Stimulated activated CD4-positive, alpha-beta T cell treated with anti-CD3 and anti-CD28 coated beads, Interleukin-15, amount 100 ng/mL, for 1 hour (primary cell): ENCODE measurements at places on chromosomes 16 and 17.

- no peak for DNase-seq
These were observed 75.8 kb upstream of the TRAP1 start for GRCh38 chr16:3793161-3793576.

GRCh38 chr17:46950997-46951621 is 27.9 kb downstream of the RPRML start:
- no peak for DNase-seq

GRCh38 chr16:78096386-78096785 is 3.1 kb upstream of the WWOX start:
- no peak for DNase-seq

- DNase-seq = no peak
These were observed 166.2 kb downstream of the SEC14L1 start for GRCh38 chr17:77306790-77307478.

- no peak for DNase-seq
These were observed 112.9 kb downstream of the GRIN2A start for GRCh38 chr16:10069374-10069773.

DNA sequence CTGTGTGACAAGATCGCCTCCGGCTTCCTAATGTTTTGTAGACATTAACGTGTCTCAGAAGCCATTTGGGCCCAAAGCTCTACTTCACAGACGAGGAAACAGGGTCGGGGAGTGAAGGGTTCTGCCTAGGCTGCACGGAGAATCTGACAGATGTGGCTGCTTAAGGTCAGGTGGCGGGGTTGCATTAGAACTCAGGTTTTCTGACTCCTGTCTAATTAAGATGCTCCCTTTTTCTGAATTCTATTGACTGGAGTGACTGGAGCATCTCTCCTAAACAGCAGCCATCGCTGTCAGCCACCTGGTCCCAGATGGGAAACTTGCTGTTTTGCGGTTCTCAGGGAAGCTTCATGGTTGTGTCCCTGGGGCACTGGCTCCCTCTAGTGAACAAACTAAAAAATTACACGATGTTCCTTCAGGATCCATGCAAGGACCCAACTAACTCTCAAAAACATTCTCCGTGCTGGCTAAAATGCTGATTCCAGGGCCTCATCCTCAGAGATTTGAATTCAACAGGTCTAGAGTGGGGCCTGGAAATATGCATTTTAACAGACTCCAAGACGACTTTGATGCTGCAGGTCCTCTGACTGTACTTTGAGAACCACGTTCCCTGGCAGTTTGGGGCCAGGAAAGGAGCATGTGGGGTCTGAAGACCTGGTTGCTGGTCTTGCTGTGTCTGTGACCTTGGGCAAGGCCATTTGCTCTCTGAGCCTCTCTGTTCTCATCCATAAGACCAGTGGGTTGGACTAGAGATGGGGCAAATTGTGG is 117.4 kb downstream of the IRF8 start:
- DNase-seq = no peak

DNA sequence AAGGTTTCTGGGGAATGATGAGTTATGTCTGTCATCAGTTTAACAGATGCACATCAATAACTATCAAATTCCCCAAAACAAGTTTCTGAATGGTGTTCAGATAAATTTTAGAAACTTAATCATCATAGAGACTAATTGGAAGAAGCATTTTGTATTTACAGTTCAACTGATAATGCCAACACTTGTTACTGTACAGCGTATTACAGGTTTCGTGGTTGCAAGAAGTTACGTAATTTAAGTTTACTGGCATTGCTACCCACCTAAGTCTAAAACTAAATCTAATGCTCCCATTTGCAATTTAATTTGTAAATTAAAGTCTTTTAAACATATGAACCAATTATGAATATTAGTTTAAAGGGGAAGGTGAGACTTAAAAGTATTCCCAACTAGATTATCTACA is 3.0 kb downstream of the SRSF1 start:
- DNase-seq = no peak

GRCh38 chr16:47213761-47214440 is 70.2 kb upstream of the NETO2 start:
- no peak for DNase-seq

DNA sequence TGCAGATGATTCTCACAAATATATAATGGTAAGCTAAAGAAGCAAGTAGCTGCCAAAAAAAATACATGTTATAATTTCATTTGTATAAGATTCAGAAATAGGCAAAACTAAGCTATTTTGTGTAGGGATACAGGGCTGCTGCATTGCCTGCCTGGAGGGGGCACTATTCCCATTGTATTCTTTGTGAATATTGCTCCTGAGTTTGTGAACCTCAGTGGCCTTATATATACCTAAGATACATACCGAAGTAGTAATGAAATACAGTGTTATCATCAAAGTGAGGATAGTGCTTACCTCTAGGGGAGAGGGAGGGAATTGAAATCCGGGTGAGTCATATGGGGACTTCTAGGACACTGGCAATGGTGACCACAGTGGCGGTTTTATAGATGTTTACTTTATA is 53.5 kb downstream of the C17orf58 start:
- no peak for DNase-seq

GRCh38 chr17:13204607-13205237 is 186.9 kb upstream of the ELAC2 start:
- no peak for DNase-seq

DNA sequence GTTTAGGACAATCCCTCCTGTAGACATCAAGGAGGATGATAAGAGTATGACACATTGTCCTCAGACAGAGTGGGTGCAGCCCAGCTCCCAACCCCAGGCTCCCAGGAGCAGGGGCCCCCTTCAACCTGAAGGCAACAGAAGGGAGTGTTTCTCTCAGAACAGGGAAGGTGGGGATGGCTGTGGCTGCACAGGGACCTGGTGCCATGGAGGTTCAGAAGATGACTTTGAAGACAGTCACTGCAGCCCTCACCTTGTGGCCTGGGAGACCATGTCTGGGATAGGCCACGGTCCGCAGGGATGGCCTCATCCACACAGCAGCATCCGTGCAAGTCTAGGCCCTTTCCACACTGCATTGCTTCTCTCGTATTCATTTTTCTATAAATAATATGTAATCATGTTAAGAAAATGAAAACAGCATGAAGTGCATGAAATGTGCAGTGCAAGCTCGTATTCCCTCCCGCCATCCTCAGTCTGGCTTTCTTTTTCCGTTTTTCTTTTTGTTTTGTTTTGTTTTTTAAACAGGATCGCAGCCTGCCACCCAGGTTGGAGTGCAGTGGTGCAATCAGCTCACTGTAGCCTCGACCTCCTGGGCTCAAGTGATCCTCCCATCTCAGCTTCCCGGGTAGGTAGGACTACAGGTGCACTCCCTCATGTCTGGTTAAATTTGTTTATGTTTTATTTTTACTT is 71.1 kb downstream of the METRNL start:
- no peak for DNase-seq

GRCh38 chr16:49598383-49599170 is 225.0 kb downstream of the C16orf78 start:
- no peak for DNase-seq

- no peak for DNase-seq
These were observed 166.7 kb downstream of the PRKCA start for GRCh38 chr17:66469088-66469442.

- no peak for DNase-seq
These were observed 164.2 kb downstream of the CNTNAP4 start for GRCh38 chr16:76441391-76441790.

DNA sequence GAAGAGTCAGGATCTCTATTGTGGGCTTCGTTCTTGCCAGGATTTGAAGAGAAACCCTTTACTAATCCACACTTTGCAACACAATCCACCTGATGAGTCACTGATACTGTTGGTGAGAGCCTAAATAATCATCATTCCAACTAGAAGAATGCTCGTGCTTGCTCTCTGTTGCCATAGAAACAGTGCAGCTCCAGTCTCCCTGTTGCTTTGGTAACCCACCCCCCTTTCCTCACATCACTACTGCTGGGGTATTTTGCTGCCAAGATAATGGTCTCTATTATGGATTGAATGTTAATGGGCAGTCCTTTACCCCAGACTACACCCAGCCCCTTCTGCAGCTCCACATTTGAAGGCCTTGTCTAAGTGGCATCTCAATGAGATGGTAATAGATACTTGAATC is 190.4 kb downstream of the ABCC12 start:
- DNase-seq = no peak

DNA sequence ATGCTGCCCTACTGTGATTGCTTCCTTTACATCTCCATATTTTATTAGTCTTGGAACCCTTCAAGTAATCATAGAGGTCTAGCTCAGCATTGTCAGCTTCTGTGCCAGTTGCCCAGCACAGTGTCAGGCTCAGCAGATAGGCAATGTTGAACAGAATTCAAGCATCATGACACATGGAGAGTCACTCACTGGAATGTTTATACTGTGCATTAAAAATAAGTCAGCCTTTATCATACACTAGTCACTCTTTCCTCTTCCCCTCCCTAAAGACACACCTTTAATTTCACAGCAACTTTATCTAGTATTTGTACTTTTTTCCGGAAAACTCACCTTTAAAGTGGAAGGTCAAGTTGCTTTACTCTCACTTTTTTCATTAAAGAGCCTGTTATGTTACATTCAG is 253.8 kb upstream of the CDH11 start:
- DNase-seq = no peak

GRCh38 chr17:418421-418751 is 65.8 kb upstream of the RPH3AL start:
- no peak for DNase-seq

- no peak for DNase-seq
These were observed 6.1 kb upstream of the PRSS8 start for GRCh38 chr16:31141489-31142108.

DNA sequence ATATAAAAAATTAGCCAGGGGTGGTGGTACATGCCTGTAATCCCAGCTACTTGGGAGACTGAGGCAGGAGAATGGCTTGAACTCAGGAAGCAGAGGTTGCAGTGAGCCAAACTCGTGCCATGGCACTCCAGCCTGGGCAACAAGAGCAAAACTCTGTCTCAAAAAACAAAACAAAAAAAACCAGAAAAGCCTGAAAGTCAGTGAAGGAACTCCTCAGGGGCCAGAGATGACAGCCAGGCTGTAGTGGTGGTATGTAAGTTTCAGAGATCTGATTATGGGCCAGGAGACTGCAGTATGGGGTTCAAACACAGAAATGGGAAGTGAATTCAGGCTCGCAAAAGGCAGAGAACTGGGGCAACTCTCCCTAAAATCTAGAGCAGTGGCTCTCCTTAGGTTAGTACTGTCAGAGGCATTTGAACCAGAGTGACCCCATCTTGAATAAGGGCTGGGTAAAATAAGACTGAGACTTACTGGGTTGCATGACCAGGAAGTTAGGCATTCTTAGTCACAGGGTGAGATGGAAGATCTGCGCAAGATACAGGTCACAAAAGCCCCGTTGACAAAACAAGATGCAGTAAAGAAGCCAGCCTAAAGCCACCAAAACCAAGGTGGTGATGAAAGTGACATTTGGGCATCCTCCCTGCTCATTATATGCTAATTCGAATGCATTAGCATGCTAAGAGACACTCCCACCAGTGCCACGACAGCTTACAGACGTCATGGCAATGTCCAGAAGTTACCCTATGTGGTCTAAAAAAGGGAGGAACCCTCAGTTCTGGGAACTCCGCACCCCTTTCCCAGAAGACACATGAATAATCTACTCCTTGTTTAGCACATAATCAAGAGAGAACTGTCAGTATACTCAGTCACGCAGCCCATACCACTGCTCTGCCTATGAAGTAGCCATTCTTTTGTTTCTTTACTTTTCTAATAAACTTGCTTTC is 120.2 kb upstream of the XYLT1 start:
- DNase-seq = no peak

DNA sequence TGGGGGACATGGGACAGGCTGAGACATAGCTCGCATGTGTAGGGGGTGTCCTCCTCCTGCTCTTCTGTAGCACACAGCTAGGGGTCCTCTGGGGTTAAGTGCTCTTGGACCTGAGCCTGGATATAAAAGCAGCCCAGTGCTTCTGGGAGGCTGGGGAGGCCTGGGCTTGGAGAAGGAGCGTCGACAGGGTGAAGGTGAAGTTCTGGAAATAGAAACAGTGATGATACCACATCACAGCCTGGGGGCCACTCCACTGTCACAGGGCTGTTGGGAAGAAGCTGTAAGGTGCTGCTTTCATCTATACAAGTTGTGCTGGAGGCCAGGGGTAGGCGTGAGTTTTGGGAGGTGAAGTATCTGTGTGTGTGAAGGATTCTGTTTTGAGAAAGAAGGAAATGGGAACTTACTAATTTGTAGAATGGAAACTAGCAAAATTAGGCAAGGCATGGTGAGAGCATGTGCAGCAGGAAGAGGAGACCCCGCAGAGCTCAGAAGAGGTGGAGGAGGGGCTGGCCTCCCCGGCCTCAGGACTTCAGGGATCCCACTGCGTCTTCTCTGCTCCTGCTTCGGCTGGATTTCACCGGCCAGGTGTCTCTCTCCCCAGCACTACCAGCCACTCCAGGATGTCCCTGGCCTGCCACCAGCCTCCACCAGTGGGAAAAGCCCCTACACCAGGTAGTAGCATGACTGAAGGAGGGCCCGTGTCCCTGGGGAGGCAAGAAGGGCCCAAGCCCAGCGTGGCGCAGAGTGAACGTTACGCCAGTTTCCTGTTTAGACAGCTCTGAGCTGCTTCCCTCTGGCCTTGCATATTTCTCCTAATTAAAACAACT is 19.4 kb downstream of the PLCG2 start:
- no peak for DNase-seq

GRCh38 chr16:49972961-49973360 is 52.1 kb upstream of the CNEP1R1 start:
- DNase-seq = no peak

DNA sequence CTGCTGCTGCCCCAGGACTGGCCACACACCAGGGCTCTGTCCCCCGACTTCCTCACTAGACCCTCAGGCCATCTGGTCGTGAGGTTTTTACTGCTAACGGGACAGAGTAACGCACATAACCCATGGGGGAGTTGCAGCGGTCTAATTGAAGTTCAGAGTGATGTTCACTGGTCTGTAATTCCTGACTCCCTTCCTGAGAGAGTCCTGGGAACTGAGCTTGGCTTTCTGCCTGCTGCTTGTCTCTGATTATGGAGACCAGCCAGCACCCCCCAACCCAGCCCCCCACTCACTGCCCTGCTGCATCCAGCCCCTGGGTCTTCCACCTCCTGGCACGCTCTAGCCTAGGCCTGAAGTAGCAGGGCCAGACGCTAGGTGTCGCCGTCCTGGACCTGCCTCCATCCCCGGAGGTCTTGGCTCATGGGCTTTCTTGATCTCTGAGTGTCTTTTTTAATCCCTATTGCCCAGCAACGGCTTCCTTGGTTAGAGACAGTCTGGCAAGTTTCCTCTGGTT is 192.9 kb downstream of the CCDC182 start:
- no peak for DNase-seq

GRCh38 chr17:40095944-40096791 is 4.2 kb downstream of the NR1D1 start:
- DNase-seq = peak; percentile 44

- no peak for DNase-seq
These were observed 313.1 kb upstream of the ERCC4 start for GRCh38 chr16:13606804-13607203.

DNA sequence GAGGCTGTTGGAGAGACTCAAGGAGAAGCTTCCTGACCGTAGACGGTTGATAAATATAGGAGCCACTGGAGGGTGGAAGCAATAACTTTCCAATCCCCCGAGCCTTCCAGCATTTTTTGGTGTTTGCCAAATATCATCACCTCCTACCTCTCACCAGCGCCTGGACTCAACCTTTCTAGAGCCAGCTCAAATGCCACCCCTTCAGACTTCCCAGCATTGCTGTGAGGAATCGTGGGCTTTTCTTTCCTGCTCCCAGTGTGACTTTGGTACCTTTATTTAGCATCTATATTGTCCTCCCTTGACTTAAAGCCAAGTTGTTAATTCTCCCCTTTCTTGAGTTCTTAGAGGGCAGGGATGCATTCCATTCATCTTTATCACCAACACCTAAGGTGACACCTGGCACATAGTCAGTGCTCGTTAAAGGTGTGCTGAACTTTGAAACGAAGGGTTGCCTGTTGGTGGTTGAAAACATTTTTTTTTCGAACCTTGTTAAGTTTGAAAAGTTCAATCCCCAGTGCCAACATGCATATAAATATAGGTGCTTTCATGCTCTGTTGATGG is 35.3 kb upstream of the CCR7 start:
- DNase-seq = no peak
